ENCODE measurements at places on chromosomes 2 and 18. TPM values are rescaled to one million over a fixed set of nuclear protein-coding genes. Genes with fewer than 3 reads are reported as not detected.

Gene XIRP2
- not detected for total RNA-seq

Gene VAMP5
- 24.7 TPM for total RNA-seq

Gene LYG1
- 3.8 TPM for total RNA-seq

Gene PSMA8
- total RNA-seq, result 1.7 TPM

Gene CHST10
- 7.5 TPM for total RNA-seq

Gene EFHD1
- 4.3 TPM for total RNA-seq

GRCh38 chr2:64203858-64204632 lies 59.8 kb upstream of the PELI1 start:
- peak; percentile 41 for DNase-seq

DNA sequence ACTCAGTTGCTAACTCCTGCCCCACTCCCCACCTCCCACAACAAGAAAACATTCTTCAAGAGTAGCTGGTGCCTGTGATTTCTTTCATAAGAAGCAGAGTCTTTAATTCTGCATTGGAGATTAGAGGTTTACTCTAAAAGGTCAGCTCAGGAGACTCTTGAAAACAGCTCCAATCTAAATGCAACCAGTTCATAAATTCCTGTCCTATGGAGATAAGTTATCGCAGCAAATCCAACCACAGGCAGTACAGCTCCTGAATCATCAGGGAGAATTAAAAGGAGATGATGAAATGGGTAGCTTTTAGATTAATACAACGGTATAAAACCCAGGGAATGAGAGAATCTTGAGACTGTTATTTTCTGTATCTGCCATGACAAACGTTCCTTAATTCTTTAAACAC lies 130.7 kb downstream of the SOCS6 start:
- DNase-seq, result no peak

DNA sequence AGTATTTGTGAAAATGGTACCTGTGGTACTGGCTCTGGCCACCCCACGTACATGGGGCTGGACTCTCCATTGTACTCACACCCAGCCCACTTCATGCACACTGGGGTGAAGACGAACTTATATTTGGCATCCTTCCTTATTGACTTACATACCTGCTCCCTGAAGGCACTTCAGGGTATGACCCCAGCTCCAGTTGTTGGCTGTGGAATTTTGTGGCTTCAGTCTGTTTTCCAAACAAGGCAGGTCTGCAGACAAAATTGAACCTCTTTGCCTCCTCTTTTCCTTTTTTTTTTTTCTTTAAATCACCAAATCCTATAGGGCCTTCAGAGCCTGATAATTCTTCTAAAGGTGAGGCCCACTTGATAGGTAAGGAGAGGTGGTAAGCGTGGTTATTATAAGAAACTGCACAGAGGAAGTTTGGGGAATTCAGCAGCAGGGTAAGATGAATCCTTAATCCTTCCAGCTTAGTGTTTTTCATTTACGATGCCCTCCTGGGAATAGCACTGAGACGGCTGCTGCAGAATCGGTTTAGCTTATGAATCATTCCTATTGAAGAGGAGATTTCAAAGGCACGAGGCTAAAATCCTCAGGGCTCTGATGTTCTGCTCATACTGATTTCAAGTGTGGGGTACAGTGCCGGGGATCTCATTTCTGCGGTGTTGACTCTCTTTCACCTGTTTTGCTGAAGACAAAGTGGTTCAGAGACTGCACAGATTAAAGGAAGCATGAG lies 55.2 kb downstream of the KIF5C start:
- DNase-seq, result no peak

DNA sequence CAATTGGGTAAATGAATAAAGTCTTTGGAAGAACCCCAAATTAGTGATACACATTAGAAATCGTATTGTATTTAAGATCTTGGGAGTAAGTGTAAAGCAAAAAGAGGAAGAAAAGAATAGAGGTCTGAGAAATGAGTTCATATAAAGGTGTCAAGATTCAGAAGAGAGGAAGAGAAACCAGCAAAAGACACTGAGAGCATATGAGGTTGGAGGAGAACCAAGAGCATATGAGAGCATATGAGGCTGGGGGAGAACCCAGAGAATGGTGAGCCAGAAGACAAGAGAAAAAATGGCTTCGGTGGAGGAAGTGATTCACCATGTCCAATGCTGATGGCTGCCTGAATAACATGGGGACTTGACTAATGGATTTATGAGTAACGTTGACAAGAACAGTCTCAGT lies 620.1 kb upstream of the GCFC2 start:
- DNase-seq, result no peak

DNA sequence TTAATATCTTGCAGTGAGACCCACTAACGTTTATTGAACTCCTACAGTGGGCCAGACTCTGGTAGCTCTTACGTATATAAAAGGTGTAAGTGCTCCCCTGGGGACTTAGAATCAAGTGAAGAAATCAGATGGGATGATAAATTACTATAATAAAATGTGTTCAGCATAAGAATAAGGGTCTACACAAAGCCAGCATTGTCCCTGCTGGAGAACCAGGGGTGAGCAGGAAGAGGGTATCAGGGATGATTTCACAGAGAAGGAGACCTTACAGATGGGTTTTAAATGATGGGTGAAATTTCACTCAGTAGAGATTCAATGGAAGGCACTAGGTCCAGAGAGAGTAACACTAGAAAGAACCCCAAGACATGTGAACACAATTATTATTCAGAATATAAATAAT lies 20.7 kb downstream of the NRXN1 start:
- no peak for DNase-seq

GRCh38 chr18:76213991-76214390 lies 281.1 kb downstream of the ZNF516 start:
- no peak for DNase-seq

DNA sequence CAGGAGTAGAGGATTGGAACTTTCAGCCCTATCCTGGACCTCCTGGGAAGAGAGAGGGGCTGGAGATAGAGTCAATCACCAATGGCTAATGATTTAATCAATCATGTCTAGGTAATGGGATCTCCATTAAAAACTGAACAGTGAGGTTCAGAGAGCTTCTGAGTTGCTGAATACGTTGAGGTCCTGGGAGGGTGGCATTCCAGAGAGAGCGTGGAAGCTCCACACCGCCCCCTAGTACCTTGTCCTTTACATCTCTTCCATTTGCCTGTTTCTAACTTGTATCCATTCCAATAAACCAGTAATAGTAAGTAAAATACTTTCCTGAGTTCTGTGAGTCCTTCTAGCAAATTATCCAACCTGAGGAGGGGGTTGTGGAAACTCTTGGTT lies 101.7 kb downstream of the B3GNT2 start:
- no peak for DNase-seq

Data from naive thymus-derived CD8-positive, alpha-beta T cell (primary cell).